ENCODE measurements at places on chromosomes 2 and 18. TPM values are rescaled to one million over a fixed set of nuclear protein-coding genes. Genes with fewer than 3 reads are reported as not detected.

The TRAF3IP1 gene
- total RNA-seq: 24.5 TPM

The GPATCH11 gene
- 16.2 TPM for total RNA-seq

The RAB31 gene
- total RNA-seq: 80.7 TPM

The DSG1 gene
- not detected for total RNA-seq

The TMEM17 gene
- 1.4 TPM for total RNA-seq

The TEKT4 gene
- total RNA-seq: 0.22 TPM

The PARD6G gene
- total RNA-seq: 3.6 TPM

The DNER gene
- total RNA-seq: 1.3 TPM

The FN1 gene
- 217 TPM for total RNA-seq

The ATP8B1 gene
- 7.8 TPM for total RNA-seq

The OLA1 gene
- 58.4 TPM for total RNA-seq

The DCAF17 gene
- 10.9 TPM for total RNA-seq

The PKDCC gene
- total RNA-seq: 289 TPM

The CPS1 gene
- total RNA-seq: 3.8 TPM

The CXCR1 gene
- 7.2 TPM for total RNA-seq

The LRRC30 gene
- total RNA-seq: not detected

The DYSF gene
- total RNA-seq: 54.1 TPM

The LYPD6B gene
- not detected for total RNA-seq

The IKZF2 gene
- 7.6 TPM for total RNA-seq

The FAM228A gene
- 3.2 TPM for total RNA-seq

The CLEC4F gene
- 0.48 TPM for total RNA-seq

The FEV gene
- total RNA-seq: not detected

The BMP10 gene
- total RNA-seq: not detected

The LYG2 gene
- not detected for total RNA-seq

The UCN gene
- 1.0 TPM for total RNA-seq

The GALR1 gene
- total RNA-seq: 0.03 TPM

The ALPP gene
- not detected for total RNA-seq

The ACVR1 gene
- total RNA-seq: 37.7 TPM

The GCG gene
- not detected for total RNA-seq

The ST8SIA5 gene
- total RNA-seq: 1.5 TPM

The LANCL1 gene
- total RNA-seq: 32.8 TPM

The GPAT2 gene
- 9.0 TPM for total RNA-seq
